ENCODE measurements at places on chromosomes 2 and 18.

- no peak for DNase-seq
Observed at GRCh38 chr2:150207979-150208378, 279.5 kb downstream of the RND3 start.

- no peak for DNase-seq
Observed at GRCh38 chr2:176555781-176556180, 286.5 kb downstream of the MTX2 start.

- DNase-seq = no peak
Observed at GRCh38 chr2:127743477-127744026, 42.3 kb downstream of the SFT2D3 start.

DNA sequence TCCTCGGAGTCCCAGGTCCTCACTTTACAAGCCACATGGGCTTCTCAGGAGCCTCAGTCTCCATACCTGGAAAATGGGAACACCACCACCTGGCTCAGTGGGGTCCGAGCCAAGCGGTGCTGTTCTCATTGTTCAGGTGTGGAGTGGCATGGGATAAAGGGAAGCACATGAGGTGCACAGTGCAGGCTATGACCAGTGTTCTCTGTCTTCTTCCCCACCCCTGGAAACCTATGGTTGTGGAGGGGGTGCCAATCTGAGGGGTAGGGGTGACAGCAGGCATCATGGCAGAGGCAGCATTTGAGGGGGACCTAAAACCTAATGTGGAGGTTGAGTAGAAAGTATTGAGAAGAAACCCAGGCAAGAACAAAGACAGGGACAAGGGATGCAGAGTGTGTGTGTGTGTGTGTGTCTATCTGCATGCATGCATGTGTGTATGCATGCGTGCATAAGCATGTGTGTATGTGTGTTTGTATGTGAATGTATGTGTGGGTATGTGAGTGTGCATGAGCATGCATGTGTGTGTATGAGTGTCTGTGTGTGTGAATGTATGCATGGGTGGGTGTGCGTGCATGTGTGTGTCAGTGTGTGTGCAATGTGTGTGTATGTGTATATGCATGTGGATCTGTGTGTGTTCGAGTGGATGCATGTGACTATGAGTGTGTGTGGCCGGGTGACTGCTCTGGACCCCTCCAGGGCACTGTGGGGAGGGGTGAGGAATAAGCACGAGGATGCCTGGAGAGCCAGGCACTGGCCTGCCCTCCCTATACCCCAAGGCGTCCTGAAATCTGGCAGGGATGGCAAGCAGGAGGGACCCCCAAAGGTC is 4.0 kb downstream of the KIF1A start:
- DNase-seq = no peak

- no peak for DNase-seq
Observed at GRCh38 chr2:47041891-47042684, 113.0 kb downstream of the STPG4 start.

GRCh38 chr2:239339726-239340601 is 60.9 kb downstream of the HDAC4 start:
- DNase-seq = no peak

- no peak for DNase-seq
Observed at GRCh38 chr2:153604133-153604532, 125.6 kb upstream of the RPRM start.
